CD4-positive, alpha-beta T cell treated with Interleukin-1 beta for 1 hour (primary cell): ENCODE measurements at places on chromosomes 2 and 18.

- DNase-seq = no peak
Measured at GRCh38 chr18:24068945-24069693, 54.6 kb downstream of the TTC39C start.

DNA sequence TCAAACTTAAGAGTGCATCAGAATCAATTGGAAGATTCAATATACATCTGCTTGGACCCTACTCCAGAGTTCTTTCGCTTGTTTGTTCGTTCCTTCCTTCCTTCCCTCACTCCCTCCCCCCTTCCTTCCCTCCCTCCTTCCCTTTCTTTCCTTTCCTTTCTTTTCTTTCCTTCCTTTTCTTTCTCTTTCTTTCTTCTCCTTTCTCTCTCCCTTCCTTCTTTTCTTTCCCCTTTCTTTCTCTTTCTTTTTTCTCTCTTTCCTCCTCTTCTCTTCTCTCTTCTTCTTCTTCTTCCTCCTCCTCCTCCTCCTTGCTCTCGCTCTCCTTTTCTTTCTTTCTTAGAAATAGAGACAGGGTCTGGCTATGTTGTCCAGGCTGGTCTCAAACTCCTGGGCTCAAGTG lies 45.9 kb downstream of the MTHFD2 start:
- DNase-seq = no peak

GRCh38 chr2:186612026-186612425 lies 22.2 kb downstream of the ITGAV start:
- DNase-seq = no peak

- DNase-seq = no peak
Measured at GRCh38 chr2:241235859-241236593, 47.5 kb downstream of the ANO7 start.

DNA sequence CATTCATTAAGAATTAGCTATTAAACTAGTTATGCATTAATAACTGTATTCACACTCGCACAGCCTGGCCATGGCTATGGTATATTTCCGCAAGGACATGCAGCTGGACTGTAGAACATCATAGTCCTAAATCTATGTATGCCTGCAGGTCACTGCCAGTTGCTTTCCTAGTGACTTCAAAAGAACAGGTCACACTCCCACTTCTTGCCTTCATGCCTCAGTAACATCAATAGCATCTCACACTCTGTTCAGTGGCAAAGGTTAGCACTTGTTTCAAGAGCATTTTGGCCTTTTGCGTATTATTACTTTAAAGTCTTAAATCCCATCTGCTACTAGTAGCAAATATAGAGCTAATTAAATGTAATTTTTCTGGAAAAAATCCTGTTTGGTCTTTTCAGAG lies 131.4 kb upstream of the DCC start:
- DNase-seq = no peak

- no peak for DNase-seq
Measured at GRCh38 chr2:37627710-37628109, 43.7 kb downstream of the CDC42EP3 start.

DNA sequence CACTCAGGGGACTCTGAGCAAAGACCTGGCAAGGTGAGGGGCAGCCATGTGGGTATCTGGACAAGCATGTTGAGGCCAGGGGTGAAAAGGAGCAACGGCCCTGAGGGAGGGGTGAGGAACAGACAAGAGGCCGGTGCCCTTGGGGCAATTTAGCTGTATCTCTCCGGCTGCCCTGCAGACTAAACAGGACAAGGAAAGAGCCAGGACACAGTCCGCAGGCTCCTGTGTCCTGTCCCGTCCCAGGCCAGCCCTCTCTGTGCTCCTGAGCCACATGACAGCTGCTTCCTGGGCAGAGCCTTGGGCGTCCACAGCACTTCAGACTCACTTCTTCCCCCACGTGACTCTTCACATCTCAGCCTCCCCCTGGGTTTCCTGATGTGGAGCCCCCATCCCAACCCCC lies 206.1 kb downstream of the KLHL29 start:
- DNase-seq = no peak

GRCh38 chr2:41963661-41964525 lies 83.9 kb upstream of the PKDCC start:
- DNase-seq = no peak

DNA sequence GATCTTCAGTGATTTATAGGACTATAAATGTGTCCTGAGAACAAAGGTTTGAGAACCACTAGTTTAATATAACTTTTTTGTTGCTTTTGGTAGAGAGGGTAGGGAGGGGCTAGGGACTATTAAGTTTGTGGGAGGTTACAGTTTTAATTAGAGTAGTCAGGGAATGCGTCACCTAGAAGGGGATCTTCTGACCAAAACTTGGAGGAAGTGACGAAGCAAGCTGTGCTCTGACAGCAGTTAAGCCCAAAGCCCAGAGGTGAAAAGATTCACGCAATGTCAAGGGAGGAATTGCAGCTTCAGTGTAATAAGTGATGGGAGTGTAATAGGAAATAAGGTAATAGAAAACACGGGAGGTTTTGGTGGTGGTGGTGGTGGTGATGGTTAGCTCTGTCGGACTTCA lies 8.1 kb downstream of the TDRD15 start:
- DNase-seq = no peak

DNA sequence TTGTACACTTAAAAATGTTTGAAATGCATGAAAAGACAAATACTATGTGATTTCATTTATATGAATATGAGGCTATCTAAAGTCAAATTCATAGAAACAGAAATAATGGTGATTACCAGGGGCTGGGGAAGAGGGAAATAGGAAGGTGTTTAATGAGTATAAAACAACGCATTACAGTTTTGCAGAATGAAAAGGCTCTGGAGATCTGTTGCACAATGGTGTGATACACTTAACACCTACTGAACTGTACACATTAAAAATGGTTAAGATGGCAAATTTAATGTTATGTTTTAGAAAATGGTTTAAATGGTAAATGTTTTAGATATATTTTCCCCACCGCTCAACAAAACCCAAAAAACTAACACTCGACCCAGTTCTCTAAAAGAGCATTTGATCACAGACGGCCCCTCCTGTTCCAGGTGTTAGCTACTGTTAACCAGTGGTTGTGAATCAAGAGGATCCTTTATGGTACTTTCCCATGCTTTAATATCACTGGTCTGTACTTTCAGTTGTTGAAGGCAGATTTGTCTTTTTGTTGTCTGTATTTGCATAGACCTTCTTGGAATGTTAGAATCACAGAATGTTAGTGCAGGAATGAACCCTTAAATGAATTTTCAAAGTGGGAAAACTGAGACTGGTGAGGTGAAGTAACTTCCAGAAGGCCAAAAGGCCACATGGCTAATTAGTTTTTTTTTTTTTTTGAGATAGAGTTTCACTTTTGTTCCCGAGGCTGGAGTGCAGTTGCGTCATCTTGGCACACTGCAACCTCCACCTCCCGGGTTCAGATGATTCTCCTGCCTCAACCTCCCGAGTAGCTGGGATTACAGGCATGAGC lies 10.2 kb downstream of the RAB10 start:
- no peak for DNase-seq

- no peak for DNase-seq
Measured at GRCh38 chr2:170641961-170642360, 73.2 kb upstream of the SP5 start.

DNA sequence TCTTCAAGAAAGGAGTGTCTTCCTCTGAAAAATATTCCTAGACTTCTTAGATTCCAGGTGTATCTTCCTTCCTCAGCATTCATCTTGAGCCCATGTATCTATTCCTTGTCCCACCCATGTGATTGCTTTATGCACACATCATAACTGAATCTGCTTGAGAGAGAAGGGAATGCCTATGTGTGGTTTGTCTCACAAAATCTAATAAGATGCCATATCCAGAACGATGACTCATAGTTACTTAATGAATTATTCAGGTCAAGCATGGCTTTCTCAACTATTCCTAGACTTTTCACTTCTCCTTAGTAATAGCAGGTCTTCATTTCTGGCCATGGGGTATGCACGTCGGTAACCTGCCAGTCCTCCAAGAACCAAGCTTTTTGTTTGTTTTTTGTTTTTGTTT lies 121.8 kb downstream of the SETBP1 start:
- no peak for DNase-seq

- no peak for DNase-seq
Measured at GRCh38 chr2:149616681-149617456, 29.3 kb upstream of the MMADHC start.

GRCh38 chr2:234565201-234565600 lies 68.3 kb upstream of the ARL4C start:
- DNase-seq = no peak

DNA sequence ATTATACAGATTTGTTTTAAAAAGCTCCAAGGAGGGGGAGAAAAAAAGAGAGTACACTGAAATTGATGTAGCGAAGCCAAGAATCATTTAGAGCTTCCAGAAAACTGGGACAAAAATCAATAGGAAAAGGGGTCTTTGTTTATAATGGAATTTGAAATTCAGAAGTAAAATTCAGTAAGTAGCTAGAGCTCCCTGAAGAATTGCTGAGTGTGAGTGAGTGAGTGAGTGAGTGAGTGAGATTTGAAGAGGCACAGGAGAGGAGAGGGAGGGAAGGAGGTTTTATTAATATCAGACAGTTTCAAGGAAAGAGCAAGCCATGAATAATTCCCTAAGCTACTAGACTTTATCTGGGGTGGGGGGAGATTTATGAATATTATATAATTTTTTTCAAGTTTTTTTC lies 60.7 kb upstream of the ARHGAP28 start:
- no peak for DNase-seq

GRCh38 chr2:173021939-173022371 lies 53.7 kb upstream of the MAP3K20 start:
- no peak for DNase-seq

- DNase-seq = no peak
Measured at GRCh38 chr2:25018681-25019080, 23.2 kb upstream of the EFR3B start.

DNA sequence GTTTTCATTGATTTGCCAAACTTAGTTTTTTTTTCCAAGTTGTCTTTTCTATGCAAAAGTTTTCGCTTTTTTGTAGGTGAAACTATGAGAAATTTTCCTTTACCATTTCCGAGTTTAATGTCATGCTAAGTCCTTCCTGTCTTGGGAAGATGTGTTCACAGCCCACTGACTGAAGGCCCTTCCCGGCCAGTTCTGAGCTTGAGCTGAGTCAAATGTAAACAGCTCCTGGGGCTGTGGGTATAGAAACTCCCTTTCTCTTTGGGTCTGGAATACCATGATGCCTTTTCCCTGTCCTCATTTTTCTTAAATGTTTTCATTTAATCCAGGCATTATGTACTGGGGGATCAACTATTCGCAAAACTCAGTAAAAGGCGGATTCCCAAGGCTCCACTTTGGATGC lies 69.8 kb upstream of the IL1R1 start:
- DNase-seq = no peak

DNA sequence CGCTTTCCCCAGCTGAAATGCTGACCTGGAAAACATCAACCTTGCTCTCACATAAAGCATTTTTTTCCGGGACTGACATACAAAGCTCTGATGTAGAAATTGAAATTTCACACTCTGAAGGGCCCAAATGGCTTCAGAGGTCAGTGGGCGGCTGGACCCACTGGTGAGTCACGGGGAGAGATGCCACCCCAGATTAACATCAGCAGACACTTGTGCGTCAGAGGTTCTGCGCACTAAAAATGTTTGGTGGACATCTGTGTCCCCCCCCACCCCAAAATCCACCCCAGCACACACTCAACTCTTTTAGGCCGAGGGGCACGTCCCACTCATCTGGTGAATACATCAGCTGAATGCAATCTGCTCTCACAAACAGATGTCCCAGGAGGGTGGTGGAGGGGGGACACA lies 208.9 kb downstream of the ASB1 start:
- no peak for DNase-seq

DNA sequence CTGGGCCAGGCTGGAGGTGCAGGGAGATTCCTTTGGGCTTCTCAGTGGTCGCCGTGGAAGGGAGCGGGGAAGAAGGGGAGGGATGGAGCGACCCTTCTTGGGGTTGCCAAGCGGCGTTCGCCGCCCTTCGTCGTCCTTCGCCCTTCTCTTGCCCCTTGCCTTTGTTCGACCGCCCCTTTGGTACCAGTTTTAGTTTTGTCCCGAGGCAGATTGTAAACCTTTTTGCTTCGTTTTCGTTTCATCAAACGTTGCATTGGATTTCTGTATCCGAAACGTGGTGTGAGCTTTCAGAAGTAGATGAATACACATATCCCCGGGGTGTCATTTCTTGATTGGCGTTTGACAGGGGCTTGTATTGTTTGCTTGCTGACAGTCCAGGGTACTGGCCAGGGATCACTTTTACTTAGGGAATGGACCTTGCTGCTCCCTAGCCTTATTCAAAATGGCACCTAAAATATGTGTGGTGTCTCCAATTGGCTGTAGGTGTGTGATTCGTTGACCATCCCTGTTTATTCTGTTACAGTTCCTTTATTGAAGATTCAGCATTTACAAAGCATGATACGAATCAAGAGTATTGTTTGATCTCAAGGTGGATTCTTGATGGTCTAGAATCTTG lies 788 bp downstream of the USP14 start:
- DNase-seq = no peak

DNA sequence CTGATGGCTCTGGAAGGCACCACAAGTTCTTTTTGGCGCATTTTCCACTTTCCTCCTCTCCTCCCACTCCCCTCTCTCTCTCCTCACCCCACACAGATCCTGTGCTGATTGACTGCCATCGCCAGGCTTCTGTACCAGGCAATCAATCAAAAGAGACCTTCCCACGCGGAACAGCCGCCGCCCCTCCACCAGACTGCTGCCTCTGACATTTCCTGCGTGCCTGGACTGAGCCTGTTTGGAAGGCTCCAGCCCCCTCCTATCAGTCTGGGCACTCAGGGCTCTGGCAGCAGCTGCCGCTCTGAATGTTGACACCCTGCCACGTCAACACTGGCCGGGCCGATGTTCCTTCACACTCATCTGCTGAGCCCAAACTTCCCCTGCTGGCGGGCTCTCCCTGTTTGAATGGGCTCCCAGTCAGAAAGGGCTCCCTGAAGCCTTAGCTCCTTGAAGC lies 467.7 kb downstream of the EPHA4 start:
- DNase-seq = no peak

- DNase-seq = no peak
Measured at GRCh38 chr18:43794363-43794762, 517.1 kb upstream of the SYT4 start.

DNA sequence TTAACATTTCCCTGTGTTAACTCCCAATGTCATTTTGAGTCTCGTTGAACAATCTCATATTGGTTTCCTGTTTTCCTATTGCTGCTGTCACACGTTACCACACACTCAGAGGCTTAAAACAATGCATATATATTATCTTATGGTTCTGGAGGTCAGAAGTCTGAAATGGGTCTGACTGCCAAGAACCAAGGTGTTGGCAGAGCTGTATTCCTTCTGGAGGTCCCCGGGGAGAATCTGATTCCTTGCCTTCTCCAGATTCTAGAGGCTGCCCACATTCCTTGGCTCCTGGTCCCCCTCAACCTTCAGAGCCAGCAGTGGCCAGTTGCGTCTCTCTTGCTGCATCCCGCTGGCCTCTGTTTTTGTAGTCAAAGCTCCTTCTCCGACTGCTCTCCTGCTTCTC lies 17.5 kb downstream of the COL4A4 start:
- no peak for DNase-seq

GRCh38 chr2:201235860-201236811 lies 24.2 kb upstream of the CASP8 start:
- peak; percentile 83 for DNase-seq

GRCh38 chr18:3466872-3467271 lies 16.9 kb downstream of the TGIF1 start:
- no peak for DNase-seq

GRCh38 chr2:231182513-231182899 lies 15.9 kb upstream of the ARMC9 start:
- no peak for DNase-seq

GRCh38 chr2:62800618-62801017 lies 95.1 kb downstream of the EHBP1 start:
- no peak for DNase-seq

- DNase-seq = no peak
Measured at GRCh38 chr2:157181234-157181633, 76.3 kb upstream of the GALNT5 start.
